ENCODE measurements at places on chromosomes 12 and 14.

DNA sequence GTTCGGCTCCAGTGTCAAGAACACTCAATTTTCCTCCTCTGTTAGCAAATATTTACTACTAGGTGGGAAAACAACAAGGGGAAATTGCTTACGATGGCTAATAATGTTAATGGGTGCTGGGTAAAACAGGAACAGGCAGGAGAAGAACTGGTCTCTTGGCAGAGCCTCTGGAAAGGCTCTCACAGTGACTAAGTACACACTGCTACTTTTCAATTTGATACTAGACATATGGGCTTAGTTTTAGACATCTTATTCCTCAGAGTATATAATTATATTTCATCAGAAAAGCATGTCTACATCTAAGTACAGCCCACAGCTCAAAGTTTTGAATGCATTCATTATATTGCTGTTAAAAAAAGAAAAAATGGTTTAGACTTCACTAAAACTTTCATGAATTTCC is 65.4 kb upstream of the SAV1 start:
- DNase-seq: no peak

- no peak for DNase-seq
These were observed 52.3 kb upstream of the EGLN3 start for GRCh38 chr14:34003082-34003668.

GRCh38 chr14:54221971-54222370 is 174.8 kb upstream of the CDKN3 start:
- DNase-seq: no peak

DNA sequence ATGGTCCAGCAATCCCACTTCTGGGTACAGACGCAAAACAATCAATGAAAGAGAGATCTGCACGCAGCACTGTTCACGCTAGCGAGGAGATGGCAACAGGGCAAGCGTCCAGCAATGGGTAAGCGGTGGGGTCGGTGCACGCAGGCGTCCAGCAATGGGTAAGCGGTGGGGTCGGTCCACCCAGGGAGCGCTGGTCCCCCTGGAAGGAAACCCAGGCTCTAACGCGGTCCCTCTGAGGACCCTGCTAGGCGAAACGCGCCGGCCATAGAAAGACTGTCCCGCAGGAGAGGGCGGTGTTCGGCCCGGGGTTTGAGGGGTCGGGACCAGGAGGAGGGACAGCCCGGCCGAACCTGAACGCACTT is 618 bp upstream of the PGAM5 start:
- DNase-seq: no peak

DNA sequence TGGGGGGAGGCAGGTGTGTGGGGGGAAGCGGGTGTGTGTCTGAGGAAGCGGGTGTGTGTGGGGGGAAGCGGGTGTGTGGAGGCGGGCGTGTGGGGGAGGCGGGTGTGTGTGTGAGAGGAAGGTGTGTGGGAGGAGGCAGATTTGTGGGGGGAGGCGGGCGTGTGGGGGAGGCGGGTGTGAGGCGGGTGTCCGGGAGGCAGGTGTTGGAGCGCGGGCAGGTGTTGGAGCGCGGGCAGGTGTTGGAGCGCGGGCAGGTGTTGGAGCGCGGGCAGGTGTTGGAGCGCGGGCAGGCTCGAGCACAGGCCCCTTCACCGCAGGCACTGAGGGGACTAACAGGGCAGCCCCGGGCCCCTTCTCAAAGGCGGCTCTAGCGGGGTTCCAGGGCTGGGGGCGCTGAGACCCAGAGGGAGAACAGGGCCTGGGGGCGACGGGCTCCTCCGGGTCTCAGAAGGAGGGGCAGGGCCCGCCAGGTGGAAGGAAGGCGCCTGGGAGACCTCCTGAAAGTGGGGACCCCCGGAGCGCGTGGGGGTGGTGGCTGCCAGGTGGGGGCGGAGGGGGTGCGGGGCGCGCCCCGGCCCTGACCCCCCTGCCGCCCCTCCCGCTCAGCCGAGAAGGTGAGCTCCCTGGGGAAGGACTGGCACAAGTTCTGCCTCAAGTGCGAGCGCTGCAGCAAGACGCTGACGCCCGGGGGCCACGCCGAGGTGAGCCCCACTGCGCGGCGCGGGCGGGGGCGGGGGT is 3.2 kb downstream of the CRIP2 start:
- no peak for DNase-seq

- peak; percentile 51 for DNase-seq
These were observed 39.8 kb downstream of the GPR135 start for GRCh38 chr14:59425322-59425935.

GRCh38 chr12:111529424-111530368 is 69.4 kb downstream of the ATXN2 start:
- peak; percentile 51 for DNase-seq

DNA sequence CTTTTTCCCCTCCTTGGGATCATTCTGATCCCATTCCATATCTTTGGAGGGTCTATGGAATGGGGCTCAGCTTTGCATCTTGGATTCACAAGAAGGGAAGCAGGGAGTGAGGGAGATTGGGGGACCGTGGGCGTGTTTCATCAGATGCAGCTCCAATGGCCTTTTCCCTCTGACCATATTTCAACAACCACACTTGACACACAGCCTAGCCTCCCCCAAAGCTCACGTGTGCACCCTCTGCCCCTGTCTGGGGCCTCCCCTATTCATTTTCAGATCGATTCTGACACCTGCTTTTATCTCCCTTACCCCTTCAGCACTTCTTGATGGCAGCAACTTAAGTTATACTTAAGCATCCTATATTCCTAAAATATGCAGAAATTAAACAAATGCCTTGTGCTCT is 126.6 kb downstream of the CHST11 start:
- DNase-seq: no peak

DNA sequence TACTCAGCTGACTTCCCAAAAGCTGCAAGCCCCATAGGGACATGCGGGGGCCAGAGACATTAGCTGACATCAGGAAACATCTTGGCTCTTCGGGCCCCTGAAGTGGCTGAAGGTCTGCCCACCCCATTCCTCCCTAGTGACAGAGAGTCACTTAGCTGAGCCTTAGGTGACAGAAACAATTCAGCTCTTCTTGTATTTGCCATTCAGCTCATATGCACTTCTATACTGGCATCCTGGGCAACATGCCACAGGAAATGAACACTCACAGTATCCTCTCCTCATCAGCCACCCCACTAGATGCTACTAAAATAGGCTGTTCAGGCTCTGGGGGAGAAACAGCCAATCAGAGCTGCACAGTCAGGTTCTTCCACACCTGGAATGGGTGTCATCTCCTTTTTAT is 3.4 kb downstream of the DCTN2 start:
- DNase-seq: no peak

GRCh38 chr14:32225378-32225920 is 22.4 kb upstream of the RNU6-8 start:
- DNase-seq: no peak

DNA sequence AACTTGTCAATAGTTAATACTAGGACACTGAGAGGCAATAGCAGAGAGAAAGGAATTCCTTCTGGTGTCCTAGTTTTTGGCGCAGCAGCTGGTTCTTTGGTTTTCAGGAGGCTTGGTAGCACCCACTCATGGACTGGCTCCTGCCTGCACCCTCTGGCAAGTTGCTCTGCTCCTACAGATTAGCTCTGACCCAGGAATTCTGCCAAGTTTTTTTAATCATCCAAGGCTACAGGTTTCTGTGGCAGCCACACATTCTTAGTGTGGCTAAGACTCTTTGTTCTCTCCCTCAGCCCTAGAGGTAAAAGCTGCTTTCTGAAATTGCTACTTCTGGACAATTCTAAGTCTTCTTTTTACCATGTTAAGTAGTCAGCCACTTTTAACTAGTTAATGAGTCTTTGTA is 72.0 kb upstream of the FKBP4 start:
- DNase-seq: no peak

- DNase-seq: peak; percentile 39
These were observed at the start of gene TSHR for GRCh38 chr14:80955416-80955941. Gene TSHR (plus strand): TSS chr14:80955621. CDS start chr14:80955681, 60 bp downstream.

DNA sequence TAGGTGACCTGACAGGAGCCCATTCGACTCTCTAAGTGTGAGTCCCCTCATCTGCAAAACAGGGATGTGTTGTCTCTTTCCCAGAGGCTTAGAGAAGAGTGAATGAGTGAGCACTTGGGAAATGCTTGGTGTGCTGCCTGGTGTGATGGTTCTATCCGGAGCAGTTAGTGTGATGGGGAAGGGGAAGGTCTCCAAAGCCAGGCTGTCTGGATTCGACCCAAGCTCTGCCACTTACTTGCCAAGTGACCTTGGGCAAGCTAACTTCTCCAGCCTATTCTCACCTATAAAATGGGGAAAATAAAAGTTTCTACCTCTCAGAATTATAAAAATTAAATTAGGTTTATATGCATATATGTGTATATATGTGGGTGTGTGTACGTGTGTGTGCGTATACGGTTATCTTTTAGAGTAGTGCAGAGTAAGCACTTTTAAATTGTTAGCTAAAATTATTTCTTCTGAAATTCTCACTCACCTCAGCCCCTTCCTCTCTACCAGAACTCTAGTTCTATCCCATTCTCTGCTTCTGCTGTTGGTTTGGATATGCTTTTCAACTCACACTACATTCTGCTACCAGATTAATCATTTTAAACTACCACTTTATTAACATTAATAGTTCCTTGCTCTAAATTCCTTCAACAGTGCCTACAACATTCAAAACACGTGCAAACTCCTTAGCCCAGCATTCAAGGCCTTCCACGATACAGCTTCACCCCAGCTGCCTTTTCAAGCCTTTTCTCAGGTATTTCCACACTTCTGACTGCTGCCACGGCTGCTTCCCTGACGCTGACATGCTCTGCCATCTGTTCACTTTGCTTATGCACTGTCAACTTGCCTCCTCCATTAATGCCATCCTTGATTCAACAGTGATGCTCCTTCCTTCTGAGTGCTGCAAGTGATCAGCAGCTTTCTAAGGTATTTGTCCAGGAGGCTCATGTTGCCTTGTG is 55.3 kb downstream of the DICER1 start:
- DNase-seq: no peak

GRCh38 chr14:103519837-103520212 is 2.8 kb downstream of the CKB start:
- DNase-seq: peak; percentile 45
